Bone marrow (tissue), 2 donors: ENCODE measurements at places on chromosomes 7 and 10.

GRCh38 chr7:329691-330281 is 39.8 kb downstream of the FOXL3 start:
- no peak for DNase-seq

GRCh38 chr7:7819442-7820247 is 101.2 kb upstream of the RPA3 start:
- DNase-seq = no peak

- DNase-seq = no peak
These were observed 6.8 kb downstream of the RSBN1L start for GRCh38 chr7:77702968-77703472.

DNA sequence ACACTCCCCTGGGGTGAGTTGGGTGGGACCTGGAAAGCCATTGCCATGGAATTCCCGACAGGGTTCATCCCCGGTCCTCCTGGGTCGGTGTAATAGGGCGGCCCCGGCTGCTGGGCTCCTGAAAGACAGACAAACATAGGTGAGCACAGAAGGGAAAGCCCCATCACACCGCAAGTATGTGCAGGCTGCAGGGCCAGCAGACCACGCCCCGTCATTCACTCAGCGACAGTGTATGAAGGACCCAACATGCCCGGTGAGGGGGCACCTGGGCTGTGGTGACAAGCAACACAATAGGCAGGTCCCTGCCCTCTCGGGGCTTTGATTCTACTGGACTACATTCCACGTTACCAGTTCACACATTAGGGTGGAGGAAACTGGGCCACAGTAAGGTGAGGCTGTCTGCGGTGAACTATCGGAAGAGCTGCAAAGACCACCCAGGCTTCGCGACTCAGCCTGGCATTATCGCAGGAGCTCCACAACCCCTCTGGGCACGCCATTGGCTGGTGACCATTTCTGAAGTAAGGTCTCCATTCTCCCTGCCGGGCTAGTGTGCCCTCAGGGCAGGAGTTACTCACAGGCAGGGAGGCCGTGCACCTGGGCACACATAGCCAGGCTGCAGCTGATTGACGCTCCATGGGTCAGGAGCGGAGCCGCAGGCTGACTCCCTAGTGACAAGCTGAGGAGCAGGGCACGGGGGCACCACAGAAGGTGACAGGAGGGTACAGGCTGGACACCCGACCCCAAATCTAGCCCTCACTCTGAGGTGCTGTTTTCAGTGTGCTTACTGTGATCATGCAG is 99.2 kb downstream of the VOPP1 start:
- DNase-seq = no peak

DNA sequence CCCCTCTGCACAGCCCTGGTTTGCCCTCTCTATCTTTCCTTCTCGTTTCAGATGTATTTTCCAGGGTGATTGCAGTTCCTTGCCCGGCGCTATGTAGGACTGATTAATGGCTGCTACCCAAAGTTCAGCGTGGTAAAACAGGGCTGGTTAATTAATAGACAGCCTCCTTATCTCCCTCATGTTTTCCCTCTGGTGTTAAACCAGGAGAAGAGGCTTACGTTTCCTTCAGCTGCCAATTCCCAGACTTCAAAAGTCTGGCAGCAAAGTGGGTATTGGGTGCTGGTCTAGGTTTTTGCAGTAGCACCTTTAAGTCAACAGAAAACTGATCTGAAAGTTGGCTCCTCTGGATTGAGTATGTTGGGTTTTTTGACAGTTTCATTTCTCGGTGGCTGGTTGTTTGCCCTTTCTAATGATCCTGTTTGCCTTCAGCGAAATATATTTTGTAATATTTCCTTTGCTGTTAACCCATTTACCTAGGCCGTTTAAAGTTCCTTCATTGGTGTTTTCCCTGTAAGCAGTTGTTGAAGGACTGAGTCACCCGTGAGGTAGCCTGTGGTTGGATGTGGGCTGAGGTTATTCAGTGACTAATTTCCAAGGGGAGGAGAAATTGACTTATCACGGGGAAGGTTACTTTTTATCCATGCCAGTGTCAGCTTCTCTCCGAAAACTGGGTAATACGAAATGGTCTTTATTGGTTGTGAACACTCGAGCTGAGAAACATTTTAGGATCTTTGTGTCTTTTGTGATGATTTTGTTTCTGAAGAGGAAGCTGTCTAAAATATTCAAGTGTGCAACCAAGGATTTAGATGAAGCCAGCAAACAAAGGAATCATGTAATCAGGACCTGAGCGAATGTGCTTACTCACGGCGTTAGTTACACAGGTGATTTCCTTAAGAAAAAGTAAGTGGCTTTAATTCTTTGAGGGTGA is 257.2 kb downstream of the KIAA1217 start:
- DNase-seq = no peak

DNA sequence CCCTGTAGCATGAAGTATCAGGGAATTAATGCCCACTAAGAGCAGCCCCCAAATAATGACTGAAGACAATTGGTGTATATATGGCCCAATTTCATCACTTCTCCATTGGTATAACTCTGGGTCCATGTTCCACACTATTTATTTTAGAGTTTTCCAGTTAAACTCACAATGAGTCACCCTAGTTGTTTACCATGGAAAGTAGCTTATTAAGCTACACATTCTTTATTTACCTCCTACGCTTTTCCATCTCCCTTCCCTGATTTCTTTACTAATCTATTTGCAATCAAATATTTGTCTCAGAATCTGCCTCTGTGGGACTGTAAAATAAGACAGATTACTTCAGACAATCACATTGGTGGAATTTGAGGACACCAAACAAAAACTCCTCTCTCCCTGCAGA is 655.6 kb downstream of the SORCS1 start:
- no peak for DNase-seq

- peak; percentile 96 for DNase-seq
These were observed 79.0 kb upstream of the PLXNA4 start for GRCh38 chr7:132655131-132655727.

GRCh38 chr10:36473122-36473521 is 652.3 kb upstream of the ANKRD30A start:
- DNase-seq = no peak

- DNase-seq = no peak
These were observed 12.7 kb downstream of the FRMD4A start for GRCh38 chr10:14318007-14318406.
